ENCODE measurements at places on chromosomes 3 and 15.

- DNase-seq = peak; percentile 18
Measured at GRCh38 chr3:75294124-75294523, 370.0 kb upstream of the FRG2C start.

DNA sequence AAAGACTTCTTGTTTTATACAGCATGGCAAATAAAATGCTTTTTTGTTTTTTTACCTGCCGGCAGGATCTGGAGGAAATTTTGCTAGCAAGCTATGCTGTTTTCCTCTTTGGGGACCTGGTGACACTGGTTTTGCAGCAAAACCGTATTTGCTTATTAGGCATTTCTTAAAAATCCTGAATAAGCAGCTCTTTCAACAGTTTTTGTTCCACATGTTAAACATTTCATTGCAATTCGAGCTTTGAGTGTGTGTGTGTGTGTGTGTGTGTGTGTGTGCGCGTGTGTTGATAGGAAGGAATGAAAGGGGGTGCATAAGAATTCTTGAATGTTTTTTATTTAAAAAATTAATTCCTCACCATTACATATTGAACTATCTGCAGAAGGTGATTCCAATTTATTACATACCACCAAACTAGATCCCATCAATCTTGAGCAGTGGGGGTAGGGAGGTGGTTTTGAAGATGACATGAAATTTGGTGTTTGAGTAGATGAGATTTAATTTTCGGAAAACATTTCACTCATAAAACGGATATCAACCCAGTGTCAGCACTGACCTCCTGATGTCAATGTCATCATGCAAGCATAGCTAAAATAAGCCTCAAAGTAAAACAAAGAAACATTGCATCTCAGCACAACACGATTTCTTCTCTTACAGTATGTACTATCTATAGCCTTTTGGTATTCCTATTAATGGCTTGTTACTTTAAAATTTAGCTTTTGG, 17.3 kb downstream of the ZBTB38 start:
- DNase-seq = peak; percentile 35

DNA sequence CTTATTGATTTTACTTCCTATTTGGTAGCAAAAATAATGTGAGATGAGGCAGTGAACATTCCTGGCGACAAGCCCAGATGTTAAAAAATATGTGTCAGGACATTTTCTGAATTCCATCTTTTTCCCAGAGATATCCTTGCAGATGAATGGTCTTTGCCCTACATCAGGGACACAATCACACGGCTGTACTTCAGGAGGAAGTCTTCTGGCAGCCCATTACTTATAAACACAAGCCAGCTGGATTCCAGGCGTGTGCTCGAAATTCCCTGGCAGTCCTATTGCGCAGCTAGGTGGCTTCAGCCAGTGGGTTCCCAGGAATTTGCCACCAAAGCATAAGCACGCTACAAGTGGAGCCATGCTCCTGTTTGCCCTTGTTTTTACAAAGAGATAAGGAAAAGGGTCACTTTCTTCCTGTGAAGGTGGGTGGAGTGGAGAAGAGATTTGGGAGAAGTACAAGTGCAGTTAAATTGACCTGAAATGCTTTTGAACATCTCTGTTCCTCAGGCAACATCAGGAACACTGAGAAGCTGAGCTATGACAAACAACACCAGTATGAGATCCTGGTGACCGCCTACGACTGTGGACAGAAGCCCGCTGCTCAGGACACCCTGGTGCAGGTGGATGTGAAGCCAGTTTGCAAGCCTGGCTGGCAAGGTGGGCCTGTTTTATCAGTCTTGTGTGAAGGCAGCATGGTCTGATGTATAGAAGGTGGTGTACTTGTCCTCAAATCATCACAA, 257.1 kb upstream of the TRIM42 start:
- peak; percentile 44 for DNase-seq

- DNase-seq = peak; percentile 47
Measured at GRCh38 chr15:60179786-60180391, 175.8 kb downstream of the FOXB1 start.

- no peak for DNase-seq
Measured at GRCh38 chr3:127573912-127574311, 16.6 kb downstream of the TPRA1 start.

DNA sequence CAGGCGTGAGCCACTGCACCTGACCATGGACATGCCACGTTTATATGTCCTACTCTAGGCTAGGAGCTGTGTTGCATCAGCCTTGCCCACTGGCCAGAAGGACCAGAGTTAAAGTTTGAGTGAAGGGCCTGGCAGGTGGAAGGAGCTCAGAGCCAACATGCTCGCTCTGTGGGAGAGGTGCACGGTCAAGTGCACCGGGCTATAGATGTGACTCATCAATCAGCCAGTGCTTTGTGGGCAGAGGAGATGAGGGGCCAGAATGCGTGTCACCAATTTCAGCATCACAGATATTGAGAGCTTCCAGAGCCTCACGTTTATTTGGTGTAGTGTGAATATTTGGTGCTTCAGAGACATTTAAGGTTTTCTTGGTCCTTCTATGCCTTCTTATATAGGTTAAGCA, 137.3 kb upstream of the KBTBD8 start:
- DNase-seq = no peak

GRCh38 chr3:82685761-82686160, 924.3 kb upstream of the GBE1 start:
- DNase-seq = no peak

DNA sequence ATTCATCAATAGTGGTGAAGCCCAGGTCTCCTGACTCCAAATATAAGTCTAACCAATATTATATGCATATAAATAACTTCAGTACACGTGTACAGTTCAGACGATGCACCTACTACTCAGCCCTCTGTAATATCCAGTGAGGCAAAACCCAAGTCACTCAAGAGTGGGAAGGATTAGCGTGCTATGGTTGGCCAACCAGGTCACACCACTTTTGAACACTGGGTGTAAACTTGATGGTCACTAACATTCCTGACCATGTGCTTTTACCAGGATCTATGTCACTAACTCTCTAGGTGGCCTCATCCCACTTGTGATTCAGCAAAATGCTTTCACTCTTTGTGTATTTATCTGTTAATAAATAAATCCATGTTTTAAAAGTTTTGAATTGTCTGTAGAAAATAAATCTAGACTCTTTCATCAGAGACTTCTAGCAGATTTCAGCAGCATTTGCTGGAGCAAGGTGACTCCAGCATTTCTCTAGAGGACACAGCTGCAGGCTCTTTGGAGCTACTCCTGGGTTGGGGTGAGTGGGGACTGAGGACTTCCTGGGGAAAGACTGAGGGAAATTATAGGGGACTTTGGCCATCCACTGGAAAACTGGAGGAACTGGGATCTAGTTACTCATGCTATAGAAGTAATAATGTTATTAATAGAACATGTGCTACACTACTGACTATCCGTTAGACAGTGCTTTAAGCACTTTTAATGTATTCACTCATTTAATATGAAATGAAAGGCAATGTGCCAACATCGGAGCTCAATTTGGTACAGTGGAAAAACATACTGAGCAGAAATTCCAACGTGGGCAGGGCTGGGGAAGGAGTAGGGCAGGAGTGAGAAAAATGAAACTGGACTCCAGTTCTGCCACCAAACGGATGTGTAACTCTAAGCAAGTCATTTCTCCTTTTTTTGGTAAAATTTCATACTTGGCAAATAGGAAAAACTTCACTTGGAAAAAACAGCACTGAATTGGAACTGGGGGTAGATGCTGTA, 97.9 kb downstream of the RORA start:
- DNase-seq = no peak

GRCh38 chr3:98014268-98014585, 20.9 kb downstream of the GABRR3 start:
- DNase-seq = no peak

DNA sequence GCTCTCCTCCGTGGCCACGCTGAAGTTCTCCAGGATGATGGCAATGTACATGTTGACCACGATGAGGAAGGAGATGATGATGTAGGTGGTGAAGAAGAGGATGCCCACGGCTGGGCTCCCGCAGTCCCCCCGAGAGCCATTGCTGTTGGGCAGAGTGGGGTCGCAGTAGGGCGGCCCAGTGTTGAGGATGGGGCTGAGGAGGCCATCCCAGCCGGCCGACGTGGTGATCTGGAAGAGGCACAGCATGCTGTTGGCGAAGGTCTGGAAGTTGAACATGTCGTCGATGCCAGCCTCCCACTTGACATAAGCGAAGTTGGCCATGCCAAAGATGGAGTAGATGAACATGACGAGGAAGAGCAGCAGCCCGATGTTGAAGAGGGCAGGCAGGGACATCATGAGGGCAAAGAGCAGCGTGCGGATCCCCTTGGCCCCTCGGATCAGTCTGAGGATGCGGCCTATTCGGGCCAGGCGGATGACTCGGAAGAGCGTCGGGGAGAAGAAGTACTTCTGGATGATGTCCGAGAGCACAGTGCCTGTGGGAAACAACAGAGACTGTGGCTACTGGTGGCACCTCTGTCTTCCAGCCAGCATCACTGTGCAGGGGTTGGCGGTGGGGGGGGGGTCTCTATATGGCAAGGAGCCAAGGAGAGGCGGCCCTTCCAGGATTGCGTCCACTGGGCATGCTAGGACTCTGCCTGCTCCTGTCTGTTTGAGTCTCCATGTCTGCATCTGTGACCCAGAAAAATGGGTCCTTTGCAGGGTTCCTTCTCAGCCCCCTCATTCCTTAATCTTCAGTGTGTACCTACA, 55.1 kb downstream of the EXOG start:
- no peak for DNase-seq

GRCh38 chr15:41017066-41017735, 63.9 kb downstream of the CHAC1 start:
- DNase-seq = peak; percentile 8

- peak; percentile 42 for DNase-seq
Measured at GRCh38 chr15:69755551-69756310, 303.1 kb downstream of the RPLP1 start.

DNA sequence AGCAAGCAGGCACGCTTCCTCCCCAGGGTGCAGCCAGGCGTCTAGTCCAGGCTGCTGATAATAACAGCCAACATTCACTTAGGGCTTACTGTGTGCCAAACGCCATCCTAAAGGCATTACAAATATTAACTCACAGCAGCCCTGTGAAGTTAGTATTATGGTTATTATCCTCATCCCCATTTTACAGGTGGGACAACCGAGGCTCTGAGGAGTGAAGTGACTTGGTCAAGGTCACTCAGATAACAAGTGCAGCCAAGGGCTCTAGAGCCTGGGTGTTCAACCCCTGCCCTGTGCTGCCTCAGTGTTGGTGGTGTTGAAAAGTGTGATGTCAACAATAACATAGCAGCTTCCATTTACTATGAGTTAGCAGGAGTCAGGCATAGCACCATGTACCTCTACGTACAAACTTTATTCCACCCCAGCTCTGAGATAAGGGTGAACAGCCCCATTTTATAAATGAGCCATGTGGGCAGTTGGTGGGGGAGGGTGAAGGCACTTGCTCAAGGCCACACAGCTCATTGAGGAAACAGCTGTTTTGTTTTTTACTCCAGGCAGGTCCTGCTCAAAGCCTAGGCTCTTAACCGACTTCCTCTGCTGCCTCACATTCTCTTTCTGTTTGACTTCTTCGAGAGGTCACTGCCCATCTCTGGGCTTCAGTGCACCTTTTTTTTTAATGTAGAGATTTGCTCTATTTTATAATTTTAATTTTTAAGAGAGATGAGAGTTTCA, 24.0 kb upstream of the TRH start:
- DNase-seq = no peak

DNA sequence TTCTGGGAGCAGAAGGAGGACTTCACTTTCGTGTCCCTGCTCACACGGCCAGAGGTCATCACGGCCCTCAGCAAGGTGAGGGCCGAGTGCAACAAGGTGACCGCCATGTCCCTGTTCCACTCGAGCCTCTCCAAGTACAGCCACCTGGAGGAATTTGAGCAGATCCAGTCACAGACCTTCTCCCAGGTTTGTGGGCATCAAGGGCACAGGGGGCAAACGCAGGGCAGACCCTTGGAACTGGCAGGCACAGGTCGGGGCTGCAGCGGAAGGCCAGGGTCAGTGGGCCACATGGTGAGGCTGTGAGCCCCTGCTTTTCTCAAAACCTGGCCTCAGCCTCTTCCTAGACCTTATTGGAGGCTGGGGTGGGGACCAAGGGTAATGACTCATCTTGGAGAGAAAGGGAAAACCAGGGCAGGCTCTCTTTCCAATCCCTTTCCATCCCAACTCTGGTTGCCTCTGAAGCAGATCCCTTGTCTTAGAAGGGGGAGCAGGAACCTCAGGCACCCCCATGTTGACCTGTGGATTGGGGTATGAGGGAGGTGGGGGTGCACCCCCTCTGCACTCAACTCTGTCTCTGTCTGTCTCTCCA, 29.5 kb downstream of the DNAH1 start:
- no peak for DNase-seq

DNA sequence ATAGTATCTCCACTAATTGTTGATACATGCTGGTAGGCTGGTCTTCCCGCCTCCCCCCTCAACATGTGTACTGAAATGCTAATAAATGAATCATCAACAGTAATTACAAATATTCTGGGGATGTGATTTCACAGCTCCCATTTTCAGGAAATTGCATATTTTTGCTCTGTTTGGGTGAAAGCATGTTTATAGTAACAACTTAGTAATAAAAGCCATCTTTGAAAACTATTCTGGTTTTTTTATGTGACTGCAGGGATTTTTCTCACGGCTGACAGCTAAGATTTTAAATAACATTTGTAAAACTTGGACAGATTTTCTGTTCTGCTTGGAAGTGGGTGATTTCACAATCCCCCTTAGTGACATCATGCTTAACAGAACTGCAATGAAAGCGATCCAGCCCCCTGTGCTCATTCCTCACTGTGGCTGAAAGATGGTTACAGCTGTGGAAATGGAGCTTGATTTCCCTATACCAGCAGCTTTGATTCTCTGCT, 25.6 kb upstream of the FAM174B start:
- peak; percentile 68 for DNase-seq

DNA sequence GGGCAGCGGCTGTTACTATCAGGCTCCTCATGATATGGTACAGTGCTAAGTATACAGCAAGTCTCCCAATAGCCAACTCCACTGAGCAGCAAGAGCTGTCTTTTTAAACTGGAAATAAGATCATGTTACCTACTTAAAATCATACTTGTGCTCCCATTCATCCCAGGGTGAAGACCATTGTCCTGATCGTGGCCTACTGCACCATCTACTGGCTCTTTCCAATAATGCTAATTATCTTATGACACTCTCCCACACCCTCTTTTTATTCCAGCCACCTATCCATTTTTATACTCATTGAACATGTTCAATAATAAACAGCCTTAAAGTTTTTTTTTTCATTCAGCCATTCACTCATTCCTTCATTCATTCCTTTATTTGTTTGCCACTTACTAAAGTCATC, 117.7 kb downstream of the GBE1 start:
- DNase-seq = peak; percentile 42

DNA sequence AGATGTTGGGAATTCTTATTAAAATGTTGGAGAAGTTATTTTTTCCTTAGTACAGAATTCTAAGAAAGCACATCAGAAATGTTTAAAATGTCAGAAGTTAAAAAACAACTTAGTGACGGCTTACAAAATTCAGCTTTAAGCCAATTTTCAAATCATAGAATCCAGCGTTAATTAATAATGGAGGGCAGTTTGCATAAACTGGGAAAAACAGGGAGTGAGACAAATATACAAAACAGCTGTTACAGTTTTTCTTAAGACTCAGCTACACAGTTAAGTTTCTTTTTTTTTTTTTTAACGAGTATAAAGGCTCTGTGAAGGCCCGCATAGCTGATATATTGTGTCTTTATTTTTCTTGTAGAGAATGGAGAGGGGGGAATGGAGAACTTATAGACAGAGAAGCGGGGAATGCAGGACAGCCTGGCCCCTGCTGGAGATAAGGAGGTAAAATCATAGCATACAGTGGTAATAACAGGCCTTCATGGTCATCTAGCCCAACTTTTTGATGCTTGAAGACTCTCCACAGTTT, 164.4 kb downstream of the BBX start:
- no peak for DNase-seq
